ENCODE measurements at places on chromosomes 13 and 19.

GRCh38 chr19:54790711-54791110, 12.7 kb upstream of the KIR2DL4 start:
- DNase-seq = no peak

DNA sequence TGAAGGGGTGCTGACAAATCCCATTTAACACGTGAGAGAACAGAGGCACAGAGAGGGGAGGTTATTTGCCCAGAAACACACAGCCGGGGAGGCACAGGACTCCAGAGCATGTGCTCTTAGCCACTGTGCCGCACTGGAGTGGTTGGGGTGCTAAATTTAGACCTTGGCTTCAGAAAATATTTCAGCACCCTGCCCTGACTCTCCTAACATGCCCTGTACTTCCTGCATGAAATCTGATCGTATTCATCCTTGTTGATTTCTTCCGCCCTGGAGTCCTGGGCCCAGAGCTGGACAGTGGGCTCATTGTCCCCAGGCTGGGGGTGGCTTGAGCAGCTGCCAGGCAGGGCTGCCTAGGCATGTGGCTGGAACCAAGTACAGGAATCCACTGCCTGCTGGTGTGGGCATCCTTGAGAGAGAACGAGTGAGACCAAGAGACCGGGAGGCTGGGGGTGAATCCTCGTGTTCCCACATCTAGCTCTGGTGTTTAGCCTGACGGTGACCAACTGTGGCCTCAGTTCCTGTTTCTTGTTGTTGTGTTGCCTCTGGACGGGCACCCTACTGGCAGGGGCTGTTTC, 5.3 kb downstream of the SLC27A1 start:
- no peak for DNase-seq

- DNase-seq = no peak
These were observed 7.8 kb downstream of the DDX39A start for GRCh38 chr19:14411161-14411937.

GRCh38 chr13:104198801-104199200, 1132.6 kb upstream of the SLC10A2 start:
- no peak for DNase-seq

- DNase-seq = no peak
These were observed 639 bp upstream of the SLAIN1 start for GRCh38 chr13:77696879-77697216.

DNA sequence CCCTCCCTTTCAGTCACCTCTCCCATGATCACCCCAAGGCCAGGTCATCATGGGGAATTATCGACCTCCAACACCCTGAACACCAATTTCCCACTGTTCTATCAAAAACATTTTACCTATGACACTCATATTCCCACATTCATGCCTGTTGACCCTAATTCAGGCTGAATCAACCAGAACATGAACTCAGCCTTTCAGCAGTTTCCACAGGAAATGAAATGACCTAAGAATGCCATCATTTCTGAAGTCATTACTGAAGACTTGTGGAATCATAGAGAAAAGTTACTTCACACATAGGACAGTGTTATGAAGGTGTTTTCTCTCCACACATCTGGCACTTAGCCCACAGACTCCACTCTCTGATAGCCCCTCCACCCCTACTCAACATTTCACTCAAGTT, 29.9 kb upstream of the FAM124A start:
- no peak for DNase-seq

DNA sequence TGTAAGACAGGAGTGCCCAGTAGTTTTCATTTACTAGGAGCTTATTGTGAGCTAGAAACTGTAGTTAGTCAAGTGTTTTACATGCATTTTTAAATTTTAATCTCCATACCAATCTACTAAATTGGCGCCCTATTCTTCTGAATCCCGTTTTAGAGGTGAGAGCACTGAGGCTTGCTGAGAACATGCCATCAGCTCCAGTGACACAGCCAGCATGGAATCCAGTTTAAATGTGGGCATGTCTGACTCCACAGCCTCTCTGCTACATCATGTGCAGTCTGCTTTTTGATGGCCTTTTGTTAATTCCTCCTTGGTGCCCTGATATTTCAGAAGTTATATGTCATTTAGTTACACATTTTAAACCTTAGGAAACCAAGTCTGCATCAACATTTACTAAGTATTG, 325.4 kb downstream of the DLEU7 start:
- no peak for DNase-seq

DNA sequence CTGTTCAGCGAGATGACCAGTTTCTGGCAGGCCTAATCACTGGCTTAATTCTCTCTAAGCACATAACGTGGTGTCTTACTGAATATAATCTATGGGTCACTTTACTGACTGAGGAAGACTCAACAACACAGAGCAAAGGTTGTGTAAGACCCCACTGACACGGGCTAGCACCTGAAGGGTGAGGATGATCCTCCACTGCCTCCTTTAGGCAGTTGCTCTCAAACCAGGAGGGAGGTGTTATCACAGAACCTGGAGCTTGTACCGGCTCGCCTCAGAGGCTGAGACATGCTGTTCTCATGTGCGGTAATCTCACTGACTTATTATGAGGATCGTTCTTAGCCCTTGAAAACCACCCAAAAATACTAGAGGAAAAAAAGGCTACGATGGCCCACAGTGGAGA, 28.3 kb downstream of the RCBTB2 start:
- DNase-seq = no peak

- DNase-seq = no peak
These were observed 162.1 kb downstream of the ZIC5 start for GRCh38 chr13:99809496-99809895.

- no peak for DNase-seq
These were observed 25.9 kb upstream of the F2RL3 start for GRCh38 chr19:16862826-16863415.

- DNase-seq = no peak
These were observed 2.2 kb downstream of the ZIC2 start for GRCh38 chr13:99983499-99984401.

DNA sequence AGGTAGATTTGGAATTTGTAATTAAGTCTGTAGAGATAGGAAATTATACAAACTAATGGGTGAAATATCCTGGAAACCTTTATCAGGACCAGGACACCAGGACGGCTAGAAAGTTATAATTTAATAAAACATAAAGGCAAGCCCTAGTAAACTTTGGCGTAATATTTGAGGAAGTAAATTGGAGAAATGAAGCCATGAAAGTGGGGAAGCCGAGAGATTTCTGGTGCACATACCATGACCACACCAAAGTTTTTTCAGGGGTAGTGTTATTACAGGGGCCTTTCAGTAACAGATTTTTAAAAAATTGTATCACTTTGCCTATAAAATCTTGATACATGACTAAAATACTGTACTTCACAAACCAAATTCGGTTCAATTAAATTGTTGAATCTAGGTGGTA, 54.7 kb upstream of the URAD start:
- no peak for DNase-seq

- DNase-seq = no peak
These were observed 179.7 kb upstream of the ZNF507 start for GRCh38 chr19:32165750-32166149.

- no peak for DNase-seq
These were observed 31.8 kb downstream of the PIP5K1C start for GRCh38 chr19:3668331-3669081.

GRCh38 chr19:41870401-41870873, 6.6 kb upstream of the CD79A start:
- no peak for DNase-seq

GRCh38 chr13:40681341-40682146, 15.1 kb upstream of the FOXO1 start:
- DNase-seq = no peak

DNA sequence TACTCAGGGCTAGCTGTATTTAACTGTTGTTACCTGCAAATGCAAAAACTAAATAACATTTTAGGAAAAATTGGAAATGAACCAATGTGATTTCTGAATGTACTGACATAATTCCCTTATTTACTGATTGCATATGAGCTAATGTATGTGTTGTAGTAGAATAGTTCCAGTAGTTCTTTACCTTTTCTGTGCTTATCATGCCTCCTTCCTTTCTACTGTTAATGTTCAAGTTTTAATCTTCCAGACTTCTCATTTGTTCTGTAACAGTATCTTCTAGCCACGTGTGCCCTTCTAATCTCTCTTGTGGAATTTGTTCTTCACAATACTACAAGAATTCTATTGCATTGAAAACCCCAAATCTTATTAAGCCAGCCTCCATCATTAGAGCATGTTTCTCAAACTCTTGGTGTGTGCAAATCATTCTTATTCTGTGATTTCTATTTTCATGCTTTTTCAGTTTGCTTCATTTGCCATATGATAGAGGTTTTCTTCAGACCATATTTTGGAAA, 17.7 kb downstream of the LSM14A start:
- DNase-seq = no peak

DNA sequence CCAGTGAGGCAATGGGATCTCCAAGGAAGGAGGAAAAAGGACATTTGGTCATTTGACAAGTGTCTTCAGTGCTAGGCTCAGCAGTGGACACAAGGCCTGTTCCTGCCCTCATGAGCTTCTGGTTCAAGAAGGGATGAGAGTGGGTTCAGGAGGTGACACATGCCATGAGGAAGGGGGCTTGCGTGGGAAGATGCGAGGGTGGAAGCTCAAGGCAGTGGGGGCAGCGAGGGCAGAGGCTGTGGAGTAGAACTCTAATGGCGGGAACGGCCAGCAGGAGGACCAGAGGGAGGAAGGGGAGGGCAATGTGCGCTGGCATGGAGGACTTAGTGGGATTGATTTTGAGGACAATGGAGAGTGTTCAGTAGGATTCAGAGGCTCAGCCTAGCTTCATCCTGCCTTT, 3.3 kb downstream of the PIK3R2 start:
- DNase-seq = no peak

GRCh38 chr13:95304453-95304852, 3.2 kb upstream of the ABCC4 start:
- DNase-seq = no peak

GRCh38 chr13:101149735-101150384, 266.4 kb downstream of the NALCN start:
- no peak for DNase-seq
